Activated CD4-positive, alpha-beta T cell treated with anti-CD3 and anti-CD28 coated beads, Interleukin-2, Interleukin-4, amounts not matched to agents 100 ng/mL and 50 ng/mL, durations not matched to agents 16 hours and 8 hours (primary cell): ENCODE measurements at places on chromosomes 7 and 10.

DNA sequence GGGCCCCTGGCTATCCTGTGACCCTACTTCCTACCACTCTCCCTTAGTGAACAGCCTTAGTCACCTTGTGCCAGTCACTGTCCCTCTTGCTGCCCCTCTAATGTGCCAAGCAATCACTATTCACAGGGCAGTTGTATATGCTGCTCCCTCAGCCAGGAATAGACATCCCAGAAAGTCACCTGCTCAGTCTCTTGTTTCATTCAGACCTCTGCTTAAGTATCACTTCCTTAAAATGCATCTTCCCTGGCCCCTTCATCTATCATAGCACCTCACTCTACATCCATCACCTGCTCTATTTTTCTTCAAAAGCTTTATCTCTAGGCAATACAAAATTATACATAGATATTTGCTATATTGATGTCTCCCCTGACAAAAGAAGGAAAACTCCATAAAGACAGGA lies 328.4 kb upstream of the NFE2L3 start:
- DNase-seq: no peak

- no peak for DNase-seq
Observed at GRCh38 chr7:115008465-115009114, 86.7 kb downstream of the MDFIC start.

- no peak for DNase-seq
Observed at GRCh38 chr10:81135851-81136250, 598.1 kb downstream of the SH2D4B start.

DNA sequence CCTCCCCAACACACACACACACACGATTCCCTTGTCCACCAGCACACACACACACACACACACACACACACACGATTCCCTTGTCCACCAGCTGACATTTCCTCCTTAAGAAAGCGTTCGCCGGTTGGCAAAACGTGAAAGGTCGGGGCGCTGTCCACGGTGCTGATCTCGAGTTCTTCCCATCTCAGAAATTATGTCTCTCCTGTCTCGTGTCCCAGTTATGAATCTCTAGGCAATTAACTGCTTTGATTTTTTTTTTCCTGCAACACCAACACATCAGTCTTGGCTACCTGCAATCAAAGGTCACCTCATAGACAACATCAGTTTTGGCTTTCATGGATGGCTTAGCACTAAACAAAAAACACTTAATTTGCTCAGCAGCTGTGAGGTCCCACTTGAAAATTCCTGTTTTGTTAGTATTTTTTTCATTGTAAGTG lies 1.9 kb downstream of the INA start:
- DNase-seq: peak; percentile 37

- no peak for DNase-seq
Observed at GRCh38 chr7:696812-697551, 29.5 kb upstream of the DNAAF5 start.

DNA sequence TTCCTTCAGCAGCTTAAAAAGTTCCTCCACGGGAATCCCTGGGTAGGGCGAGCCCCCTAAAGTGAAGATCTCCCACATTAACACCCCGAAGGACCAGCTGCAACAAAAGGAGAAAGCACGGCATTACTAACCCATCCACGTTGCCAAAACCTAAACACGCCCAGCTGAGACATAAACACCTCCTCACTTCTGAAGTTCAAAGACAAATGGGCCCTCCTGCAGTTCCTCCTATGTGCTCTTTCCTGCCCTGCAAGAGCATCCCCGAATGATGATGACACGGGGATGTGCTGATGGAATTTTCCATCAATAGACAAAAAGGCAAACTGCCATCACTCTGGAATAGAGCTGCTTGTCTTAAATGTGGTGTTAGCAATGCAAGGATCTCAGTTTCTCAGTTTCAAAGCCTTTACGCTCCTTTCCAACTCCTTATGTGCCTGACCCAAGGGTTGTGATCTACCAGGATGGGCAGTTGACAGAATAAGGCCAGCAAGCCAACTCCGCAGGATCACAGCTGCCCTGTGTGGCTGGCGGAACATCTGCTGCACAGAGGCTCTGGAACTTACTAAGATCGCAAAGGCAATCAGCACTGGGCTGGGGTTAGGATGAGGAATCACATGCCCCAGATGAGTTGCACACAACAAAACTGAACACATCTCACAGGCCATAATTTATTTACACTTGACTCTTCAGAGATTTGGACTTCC lies 112.7 kb downstream of the FGFR2 start:
- DNase-seq: no peak

DNA sequence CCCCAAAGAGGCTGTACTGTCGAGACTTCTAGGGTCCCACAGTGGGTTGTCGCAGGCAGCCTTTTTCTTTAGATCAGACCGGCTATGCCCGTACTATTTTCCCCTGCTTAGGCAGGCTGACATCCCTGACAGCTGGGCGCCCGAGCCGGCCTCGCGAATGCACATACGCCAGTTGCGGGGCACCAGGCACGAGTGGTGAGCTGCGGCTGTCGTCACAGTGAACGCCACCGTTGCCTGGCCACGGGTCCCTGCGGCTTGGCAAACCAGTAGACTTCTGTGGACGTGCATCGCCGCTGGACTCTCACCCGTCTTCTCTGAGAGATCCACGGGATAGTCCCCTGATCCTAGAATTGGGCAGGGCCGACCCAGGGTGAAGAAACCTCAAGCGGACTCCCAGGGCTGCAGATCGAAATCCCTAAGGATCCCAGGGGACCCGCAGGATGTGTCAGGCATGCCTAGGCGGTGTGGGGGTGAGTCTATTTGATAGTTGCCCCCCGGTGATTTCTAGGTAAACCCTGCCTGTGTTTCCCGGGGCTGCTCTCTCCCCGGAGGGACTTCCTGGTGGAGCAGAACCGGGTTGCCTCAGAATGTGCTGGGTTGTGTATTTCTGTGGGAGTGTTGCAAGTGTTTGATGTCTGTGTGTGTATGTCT lies 33.0 kb upstream of the ZNF273 start:
- no peak for DNase-seq

DNA sequence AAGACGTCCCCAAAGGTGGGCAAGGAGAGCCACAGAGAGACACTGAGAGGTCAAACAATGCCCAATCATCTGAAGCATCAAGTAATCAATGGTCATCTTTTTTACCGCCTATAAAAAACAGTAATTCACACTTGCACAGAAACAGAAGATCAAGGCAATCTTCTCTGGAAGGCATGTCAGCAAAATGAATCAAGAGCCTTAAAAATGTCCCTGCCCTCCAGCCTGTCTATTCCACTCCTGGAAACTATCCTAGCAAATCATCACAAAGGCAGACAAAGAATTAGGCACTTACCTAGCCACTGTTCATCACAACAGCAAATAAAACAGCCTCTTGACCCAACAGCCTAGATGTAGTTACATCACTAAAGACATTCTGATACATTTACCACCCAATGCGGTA lies 48.9 kb downstream of the FAM53B start:
- DNase-seq: no peak

DNA sequence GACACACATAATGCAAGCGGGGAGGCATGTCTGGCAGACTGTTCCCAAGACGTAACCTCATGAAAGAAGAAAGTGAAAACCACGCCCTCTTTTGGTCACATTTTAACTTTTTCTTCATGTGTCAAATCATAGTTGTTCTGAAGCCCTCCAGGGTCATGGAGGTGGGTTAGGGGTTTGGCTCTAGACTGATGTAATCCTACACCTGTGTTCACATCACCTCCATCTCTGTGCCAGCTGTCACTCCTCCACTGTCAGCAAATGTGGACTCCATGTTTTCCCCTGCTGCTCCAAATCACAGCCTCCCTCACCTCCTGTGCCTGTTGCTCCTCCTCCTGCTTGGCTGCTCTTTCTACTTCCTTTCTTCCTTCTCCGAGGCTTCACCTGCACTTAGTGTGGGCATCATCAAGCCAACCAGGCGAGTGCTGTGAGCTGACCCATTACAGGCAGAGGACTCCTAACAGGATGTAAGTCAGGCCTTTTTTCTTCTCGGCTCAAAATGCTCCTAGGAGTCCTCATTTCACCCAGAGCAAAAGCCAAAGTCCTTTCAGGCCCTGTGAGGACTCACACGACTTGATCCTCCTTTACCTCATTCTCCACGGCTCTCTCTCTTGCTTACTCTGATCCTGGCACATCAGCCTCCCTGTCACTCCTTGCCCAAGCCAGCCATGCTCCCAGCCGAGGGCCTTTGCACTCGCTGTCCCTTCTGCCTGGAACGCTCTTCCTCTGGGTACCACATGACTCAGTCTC lies 66.4 kb upstream of the IFRD1 start:
- DNase-seq: no peak

DNA sequence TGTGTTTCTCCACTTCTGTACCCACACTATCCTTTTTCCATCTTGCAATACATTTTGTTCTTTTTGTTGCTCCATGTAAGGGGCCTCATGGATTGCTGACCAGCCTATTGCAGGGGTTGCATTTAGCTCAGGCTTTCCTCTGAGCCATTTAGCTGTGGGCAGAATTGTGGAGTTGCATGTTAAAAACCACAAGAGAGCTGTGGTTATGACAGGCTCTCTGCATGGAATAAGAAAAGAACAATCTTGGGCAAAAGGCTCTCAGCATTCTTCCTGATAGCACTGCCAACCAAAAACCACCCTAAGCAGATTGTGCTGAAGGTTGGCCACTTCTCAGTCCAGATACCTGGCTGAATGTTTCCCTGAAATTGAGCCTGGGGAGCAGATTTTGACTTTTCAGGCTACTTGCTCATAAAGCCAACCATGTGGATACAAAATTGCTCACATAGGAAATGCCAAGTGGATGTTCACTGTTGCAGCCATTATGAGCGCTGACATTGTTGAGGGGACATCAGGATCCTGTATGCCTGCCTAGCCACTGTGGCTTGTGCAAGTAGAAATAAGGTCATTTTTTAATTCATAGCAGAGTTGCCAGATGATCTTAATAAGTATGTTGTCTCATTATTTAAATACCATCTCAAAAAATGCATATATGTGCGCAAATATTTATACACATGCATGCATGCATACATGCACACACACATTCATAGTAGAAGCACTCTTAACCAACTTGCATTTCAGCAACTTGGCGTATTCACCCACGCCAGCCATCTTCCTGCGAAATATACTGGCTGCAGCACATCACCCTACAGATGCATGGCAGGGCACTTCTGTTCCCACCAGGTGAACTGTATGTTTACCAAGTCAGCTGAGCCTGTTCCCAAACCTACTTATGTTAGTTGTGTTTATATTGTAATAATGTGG lies 695.4 kb downstream of the LRMDA start:
- no peak for DNase-seq

GRCh38 chr7:16504019-16504418 lies 22.6 kb upstream of the LRRC72 start:
- DNase-seq: no peak

- no peak for DNase-seq
Observed at GRCh38 chr10:119469846-119470245, 72.7 kb downstream of the RGS10 start.

DNA sequence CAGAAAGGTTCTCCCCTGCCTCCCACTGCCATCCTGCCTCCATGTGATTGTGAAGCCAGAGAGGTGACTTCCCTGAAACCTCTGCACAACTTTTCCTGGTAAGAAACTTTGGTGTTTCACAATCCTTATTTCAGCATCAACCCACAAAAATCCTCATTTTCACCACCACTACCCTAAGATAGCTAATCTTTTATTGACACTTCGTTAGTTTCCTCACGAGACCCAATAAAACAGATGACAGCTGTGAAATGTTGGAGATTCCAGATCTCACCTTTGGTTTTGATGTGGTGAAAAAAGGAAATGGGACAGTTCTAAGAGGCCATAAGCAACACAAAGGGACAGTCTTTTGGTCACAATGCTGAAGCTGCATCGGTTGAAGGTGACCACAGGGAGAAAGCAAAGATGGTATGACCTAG lies 59.9 kb upstream of the TM9SF3 start:
- no peak for DNase-seq

DNA sequence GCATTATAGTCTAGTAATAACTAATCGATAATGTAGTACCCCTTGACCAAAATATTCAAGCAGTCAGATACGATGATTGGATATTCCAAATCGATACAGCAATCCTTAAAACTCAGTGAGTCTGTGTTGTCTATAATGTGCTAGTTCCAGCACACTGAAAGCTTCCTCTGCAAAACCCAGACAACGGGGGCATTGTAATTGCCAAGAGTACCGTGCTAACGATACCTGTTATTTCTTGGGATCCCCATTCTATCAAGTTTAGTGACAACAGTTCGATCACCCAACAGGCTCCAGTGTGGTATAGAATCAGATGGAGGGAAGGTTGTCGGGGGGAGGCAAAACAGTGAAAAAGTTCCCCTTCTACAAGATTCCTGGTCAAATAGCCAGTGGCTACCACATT lies 865 bp downstream of the ZNF438 start:
- no peak for DNase-seq

DNA sequence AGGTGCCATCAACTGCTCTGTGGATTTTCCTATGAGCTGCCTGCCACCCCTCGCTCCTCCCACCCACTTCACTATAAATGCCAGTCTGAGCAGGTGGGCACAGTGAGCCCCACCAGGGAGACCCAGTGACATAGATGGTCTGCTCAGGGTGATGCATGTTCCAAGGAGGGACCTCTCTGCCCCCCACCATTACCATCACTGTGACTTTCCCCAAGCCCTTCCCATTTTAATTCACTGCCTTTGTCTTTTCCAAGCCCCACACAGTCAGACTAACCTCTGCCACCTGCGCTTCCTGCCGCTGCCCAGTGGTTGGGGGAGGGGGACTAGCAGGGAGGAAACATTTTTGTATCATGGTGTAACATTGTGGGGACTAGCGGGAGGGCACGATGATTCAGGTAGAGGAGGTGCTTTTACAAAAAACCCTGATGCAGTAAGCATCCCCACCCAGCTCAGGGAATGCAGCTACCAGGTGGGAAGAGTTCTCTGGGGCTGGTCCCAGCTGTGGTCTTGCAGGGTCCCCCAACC lies 24.6 kb downstream of the PRSS2 start:
- peak; percentile 44 for DNase-seq

DNA sequence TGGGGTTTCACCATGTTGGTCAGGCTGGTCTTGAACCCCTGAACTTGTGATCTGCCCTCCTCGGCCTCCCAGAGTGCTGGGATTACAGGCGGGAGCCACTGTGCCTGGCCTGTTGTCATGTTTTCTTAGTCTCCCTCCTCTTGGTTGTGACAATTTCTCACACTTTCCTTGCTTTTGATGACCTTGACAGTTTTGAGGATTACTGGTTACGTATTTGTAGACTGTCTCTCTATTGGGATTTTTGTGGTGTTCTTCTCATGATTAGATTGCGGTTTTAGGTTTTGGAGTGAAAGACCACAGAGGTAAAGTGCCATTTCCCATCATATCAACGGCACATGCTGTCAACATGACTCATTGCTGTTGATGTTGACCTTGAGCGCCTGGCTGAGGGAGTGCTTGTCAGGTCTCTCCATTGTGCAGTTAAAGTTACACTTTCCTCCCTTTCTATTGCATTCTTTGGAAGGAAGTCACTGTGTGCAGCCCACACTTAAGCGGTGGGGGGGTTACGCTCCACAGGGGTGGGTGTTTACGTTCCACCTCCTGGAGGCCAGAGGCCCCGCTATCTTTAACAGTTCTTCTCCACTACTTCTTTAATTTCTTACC lies 10.8 kb downstream of the NEURL1 start:
- DNase-seq: peak; percentile 89

DNA sequence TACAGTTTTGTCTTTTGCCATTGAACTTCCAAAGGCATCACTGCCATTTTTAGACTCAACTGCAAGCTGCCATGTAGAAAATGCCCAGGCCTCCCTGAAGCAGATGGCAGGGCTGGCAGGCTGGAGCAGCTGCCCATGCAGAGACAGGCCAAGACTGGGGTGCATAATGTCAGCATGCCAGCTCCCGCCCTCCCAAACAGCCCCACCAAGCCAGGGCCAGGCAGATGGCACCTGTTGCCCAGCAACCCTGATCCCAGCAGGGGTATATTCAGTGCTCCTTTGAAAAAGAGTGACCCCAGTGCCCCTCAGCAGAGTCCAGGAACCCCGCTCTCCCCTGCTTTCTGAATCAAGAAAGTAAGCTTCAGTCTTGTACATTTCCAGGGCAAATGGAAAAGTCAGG lies 32.6 kb downstream of the VSTM4 start:
- no peak for DNase-seq
